ENCODE measurements at places on chromosomes 3 and 15.

DNA sequence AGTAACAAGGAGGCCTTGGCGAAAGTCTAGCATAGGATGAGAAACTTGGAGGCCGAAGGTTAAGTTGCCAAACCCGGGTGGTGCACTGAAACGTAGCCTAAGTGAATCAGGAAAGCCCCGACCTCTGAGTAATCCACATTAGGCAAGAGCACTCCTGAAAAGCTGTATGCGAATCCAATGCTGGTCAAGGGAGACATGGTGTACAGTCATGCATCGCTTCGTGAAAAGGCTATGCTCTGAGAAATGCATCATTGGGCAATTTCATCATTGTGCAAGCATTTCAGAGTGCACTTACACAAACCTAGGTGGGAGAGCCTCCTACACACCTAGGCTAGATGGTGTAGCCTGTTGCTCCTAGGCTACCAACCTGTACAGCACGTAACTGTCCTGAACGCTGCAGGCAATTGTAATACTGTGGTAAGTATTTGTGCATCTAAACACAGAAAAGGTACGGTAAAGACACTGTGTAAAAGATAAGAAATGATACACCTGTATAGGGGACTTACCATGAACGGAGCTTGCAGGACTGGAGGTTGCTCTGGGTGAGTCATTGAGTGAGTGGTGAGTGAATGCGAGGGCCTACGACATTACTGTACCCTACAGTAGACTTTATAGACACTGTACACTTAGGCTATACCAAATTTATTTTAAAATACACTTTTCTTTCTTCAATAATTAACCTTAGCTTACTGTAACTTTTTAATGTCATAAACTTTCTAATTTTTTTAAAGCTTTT is 222.5 kb downstream of the SHQ1 start:
- peak; percentile 45 for ATAC-seq

GRCh38 chr3:109072194-109072593 is 45.7 kb downstream of the MORC1 start:
- ATAC-seq = no peak

DNA sequence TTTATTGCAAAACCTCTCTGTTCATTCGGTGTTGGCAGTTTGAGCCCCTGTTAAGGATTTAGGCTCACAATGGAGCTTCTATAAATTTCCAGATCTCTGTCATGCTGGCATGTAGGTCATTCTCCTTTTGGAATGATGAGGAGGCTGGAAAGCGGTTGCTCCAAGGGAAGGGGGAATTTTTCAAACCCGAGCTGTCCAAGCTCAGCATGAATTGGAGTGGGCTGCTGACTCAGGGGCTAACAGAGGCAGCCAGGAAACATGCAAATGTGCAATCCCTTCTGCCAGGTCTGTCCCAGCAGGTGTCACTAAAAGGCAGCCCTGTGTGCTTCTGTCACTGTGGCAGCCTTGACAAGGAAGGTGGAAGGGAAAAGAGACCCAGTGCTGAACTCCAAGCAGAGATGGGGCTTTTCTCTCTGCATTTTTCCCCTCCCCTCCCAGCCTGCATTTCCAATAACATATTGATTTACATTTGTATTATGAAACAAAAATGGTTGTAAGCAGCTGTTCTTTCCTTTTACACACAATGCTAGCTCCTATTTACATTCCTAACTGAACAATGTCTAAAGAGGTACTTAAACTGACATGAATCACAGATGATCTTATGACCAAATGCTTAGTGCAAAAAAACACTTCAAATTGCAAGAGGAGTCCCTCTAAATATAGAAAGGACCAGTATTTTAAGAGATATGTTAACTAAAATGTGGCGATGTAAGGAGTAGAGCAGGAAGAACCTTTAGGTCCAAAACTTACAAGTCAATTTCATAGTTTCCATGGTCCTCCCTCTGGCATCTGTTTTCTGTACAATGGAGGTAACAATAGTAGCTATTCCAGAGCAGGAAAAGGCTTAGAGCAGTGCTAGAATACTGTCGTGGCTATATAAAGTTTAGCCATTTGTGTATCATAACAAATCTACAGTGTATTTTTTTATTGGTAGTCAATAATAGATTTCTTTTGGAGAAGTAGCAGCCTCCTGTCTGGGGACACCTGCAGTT is 84.5 kb upstream of the ATP10A start:
- no peak for ATAC-seq

DNA sequence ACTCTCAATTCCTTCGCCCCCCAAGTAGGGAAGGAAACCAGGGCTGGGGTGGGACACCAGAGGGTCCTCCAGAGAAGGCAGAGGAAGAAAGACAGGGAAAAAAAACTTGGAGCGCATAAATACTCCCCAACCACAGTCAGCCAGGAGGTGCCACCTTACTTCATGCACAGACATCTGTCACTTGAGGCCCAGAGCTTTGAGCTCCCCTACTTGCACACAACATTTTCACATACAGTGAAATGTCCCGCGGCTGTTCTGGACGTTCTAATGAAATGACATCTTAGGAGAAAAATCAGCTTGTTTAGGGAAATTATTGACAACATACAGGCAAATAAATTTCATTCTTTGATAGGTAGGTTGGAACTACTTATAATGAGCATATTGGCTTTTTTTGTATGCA is 113.0 kb downstream of the LIPC start:
- no peak for ATAC-seq

DNA sequence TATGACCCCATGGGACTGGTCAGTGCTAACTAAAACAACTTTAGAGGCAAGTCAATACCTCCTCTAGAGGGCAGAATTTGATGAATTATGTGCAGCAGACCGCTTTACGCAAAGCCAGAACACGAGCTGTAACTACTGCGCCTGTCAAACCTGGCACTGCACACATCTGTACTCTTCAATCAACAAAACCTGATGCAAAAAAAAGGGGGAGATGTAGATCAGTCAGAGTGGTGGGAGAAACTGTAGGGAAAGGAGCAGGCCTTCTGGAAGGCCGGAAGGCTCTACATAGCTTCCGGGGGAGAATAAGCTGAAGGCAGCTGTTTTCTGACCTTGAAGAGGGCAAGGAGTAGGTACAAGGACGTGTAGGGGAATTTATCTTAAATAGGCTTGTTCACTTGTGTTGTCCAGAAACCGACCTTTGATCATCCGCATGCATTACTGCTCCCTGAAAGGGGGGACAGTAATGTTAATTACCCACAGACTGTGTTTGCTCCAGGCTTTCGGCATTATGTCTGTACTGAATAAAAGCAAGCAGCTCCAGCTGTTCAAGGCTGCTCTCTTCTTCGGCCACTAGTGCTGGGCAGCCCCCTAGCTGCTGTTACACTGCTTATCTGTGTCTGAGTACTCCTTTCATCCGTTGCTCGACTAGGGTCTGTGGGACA is 41.0 kb downstream of the GPR160 start:
- ATAC-seq = no peak

- no peak for ATAC-seq
Measured at GRCh38 chr15:25239471-25240345, 199.1 kb downstream of the UBE3A start.

GRCh38 chr15:82181371-82181770 is 81.2 kb downstream of the EFL1 start:
- ATAC-seq = no peak

DNA sequence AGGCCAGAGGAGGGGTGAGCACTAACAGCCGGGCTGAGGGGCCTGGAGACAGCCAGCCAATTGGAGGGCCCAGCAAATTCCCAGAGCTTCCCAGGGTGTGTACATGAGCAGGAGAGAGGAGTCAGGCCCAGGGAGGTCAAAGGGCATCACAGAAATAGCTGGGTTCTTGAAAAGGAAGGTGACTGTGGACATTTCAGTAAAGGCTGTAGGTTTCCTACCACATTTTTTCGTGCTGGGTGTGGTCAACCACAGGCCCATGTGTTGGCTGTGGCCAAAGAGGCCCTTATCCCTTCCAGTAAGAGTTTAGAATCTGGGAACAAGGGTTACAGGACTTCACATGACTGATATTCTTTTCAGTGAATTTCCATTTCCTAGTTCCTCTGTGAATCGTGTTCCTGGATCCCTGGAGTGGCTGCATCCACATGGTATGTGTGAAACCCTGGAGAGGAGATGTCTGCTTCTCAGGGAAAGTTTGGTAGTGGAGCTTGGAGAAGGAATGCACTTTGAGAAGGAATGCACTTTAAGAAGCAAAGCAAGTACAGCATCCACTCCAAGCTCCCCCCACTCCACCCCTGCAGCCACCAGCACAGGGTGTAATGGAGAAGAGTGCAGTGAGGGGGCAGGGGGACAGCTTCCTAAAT is 73.2 kb upstream of the HEG1 start:
- no peak for ATAC-seq

- no peak for ATAC-seq
Measured at GRCh38 chr3:190013943-190014924, 106.5 kb downstream of the P3H2 start.

- no peak for ATAC-seq
Measured at GRCh38 chr3:39147711-39148434, 5.5 kb downstream of the CSRNP1 start.

- no peak for ATAC-seq
Measured at GRCh38 chr15:101012326-101013200, 93.4 kb downstream of the LRRK1 start.

DNA sequence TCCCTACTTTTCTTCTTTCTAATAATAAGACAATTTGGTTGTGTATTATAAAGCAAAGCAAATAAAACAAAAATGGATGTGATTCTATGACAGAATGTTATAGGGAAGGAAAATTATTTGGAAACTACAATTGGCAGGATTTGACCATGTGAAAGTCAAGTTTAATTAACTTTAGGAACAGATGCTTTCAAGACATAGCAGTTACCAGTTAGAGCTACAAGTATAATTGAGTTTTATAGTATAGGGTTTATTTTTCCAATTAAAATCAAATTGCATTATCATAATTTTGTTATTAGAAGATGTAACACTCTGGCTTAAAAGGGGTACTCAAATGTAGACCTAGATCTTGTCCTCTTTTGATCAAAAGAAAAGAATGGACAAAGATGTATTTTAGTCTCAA is 110.9 kb downstream of the ROBO2 start:
- no peak for ATAC-seq

DNA sequence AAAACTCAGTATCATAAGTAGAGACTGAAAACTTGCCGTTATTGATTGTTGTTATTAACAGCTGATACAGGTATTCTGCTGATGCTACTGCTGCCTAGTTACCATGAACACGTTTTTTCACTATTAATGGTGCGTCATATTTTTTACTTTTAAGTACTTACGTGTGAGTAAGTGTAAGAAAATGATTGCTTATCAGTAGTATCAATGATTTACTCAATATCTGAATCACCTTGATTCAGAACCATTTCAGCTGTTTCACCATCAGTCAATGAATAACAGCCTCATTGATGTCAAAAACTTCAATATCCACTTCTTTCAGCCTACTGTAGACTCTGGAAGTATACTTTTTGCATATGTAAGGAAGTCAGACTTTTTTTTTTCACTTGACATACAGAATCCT is 4.7 kb downstream of the CCR8 start:
- peak; percentile 58 for ATAC-seq

DNA sequence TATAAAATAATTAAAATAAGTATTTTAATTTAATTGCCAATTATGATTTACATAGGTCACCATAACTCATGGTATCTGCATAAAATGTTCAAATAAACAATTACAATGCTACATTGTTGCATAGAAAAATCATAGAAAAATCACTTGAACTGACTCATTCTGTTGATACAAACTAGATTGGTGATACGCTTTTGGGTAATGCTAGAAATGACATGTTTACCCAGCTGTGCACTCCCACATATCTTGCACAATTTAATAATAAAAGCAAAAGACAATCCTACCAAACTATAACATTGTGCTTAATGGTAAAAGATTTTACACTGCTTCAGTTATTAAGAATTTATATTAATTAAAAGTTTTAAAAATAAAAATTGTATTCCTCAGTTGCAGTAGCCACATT is 45.8 kb upstream of the FBXL22 start:
- ATAC-seq = no peak

All from activated CD4-positive, CD25-positive, alpha-beta regulatory T cell treated with anti-CD3 and anti-CD28 coated beads, Interleukin-2, amount 50 U/mL, for 24 hours (primary cell).